ENCODE measurements at places on chromosomes 4 and X.

- DNase-seq, result no peak
Measured at GRCh38 chrX:153511784-153512500, 5.5 kb upstream of the ATP2B3 start.

DNA sequence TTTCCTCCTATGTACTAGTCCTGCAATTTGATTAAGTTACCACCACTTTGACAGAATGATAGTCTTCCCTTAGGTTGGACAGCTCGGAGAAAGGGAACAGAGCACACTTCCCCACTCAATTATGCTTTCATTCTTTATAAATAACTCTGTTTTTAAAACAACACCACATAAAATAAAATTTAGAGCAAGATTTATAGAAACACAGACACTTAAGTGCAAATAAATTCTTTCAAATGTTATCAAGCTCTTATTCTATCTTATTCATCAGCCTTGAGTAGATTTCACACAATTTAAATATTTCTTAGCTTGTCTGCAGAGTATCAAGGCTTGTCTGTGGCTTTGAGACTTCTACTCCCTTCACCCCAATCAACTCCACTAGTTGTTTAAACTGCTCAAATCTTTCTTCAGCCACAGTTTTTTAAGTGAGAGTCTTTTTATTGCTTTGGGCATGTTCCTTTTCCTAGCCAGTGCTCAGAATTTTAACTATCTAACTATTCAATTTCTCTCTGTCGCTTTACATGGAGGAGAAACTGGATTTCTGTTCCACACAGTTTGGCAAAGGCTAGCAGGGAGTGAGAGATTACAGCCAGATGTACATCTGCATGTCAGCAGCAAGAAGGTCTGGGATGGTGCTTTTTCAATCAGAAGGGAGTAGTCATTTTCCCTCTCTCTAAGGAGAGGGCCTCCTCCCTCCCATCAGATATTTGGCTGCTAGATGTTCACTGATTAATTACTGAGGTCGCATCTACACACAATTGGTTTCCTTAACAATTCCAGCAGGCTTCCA, 53.1 kb upstream of the PLAC1 start:
- no peak for DNase-seq

DNA sequence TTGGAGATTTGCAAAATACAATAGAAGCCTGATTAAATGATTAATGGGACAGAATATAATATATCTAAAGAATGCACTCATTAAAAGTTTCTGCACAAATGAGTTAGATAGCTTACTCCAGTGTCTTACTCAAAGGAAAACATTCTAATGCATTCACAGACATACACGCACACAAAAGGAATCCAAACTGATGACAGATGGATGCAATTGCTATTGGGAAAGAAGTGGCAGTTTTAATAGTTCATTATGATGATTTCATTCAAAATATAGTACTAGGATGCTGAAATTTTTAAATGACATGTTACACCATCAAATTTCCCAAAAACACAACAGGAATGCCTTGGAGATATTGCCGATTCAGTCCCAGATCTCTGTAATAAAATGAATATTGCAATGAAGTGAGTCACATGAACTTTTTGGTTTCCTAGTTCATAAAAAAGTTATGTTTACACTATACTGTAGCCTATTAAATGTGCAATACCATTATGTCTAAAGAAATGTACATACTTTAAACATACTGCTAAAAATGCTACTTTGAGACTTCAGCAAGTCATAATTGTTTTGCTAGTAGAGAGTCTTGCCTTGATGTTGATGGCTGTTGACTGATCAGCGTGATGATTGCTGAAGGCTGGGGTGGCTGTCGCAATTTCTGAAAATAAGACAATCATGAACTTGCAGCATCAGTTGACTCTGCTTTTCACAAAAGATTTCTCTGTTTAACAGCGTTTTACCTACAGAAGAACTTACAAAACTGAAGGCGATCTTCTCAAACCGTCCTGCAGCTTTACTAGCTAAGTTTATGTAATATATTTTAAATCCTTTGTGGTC, 45.6 kb downstream of the BBS12 start:
- DNase-seq, result no peak

- peak; percentile 70 for DNase-seq
Measured at GRCh38 chrX:39149761-39150160, 348.5 kb downstream of the MID1IP1 start.

- DNase-seq, result no peak
Measured at GRCh38 chr4:184959786-184960185, 58.5 kb upstream of the HELT start.

DNA sequence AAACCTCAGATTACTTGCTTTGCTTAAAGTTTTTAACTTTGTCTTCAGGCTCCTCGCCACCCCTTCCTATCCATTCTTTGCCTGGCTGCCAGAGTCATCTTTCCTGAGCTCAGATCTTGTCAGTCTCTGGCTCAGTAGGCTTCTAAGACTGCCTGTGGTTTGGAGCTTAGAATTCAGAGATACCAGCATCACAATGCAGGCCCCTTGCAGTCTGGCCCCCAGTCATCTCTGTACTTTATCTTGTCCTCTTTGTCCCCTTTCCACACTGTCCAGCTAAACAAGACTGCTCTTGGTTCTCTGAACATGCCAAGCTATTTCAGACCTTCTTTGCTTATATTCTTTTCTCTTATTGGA, 3.0 kb downstream of the KIAA0232 start:
- peak; percentile 63 for DNase-seq

GRCh38 chr4:81166458-81167160, 48.4 kb downstream of the PRKG2 start:
- no peak for DNase-seq

GRCh38 chr4:181909368-181909767, 333.8 kb upstream of the TENM3 start:
- no peak for DNase-seq

GRCh38 chr4:190020790-190021717, 6.0 kb downstream of the FRG2 start:
- DNase-seq, result peak; percentile 83

- no peak for DNase-seq
Measured at GRCh38 chr4:2820216-2820982, 23.2 kb upstream of the ADD1 start.

GRCh38 chr4:152686452-152687013, 6.7 kb upstream of the TMEM154 start:
- no peak for DNase-seq

GRCh38 chr4:123107444-123108252, 185.3 kb upstream of the NUDT6 start:
- no peak for DNase-seq

- DNase-seq, result no peak
Measured at GRCh38 chrX:703866-704265, 73.3 kb downstream of the SHOX start.

GRCh38 chr4:23337292-23337691, 552.6 kb downstream of the PPARGC1A start:
- DNase-seq, result peak; percentile 22

DNA sequence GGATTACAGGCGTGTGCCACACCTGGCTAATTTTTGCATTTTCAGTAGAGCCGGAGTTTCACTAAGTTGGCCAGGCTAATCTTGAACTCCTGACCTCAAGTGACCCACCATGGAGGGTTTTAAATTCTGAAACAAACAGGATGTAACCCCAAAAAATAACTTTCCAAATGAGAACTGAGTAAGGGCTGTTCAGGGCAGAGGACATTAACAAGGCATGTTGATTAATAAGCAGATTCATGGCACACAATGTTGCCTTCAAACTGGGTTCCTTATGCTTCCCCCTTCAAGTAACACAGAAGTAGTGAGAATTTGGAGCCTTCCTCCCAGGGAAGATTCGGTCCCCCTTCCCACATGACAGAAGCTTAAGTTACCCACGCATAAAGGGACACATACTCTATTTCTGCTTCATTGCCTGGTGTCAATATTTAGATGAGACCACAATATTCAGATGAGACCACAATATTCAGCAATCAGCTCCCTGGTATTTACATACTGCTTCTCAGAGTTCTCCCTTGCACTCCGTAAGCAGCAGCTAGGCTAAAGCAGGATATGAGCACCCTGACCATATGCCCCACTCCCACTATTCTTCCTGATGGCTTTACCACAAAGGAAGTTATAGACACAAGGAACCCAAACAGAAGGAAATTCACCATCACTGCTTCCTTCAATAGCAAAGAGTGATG, 21.4 kb downstream of the GRSF1 start:
- DNase-seq, result no peak

DNA sequence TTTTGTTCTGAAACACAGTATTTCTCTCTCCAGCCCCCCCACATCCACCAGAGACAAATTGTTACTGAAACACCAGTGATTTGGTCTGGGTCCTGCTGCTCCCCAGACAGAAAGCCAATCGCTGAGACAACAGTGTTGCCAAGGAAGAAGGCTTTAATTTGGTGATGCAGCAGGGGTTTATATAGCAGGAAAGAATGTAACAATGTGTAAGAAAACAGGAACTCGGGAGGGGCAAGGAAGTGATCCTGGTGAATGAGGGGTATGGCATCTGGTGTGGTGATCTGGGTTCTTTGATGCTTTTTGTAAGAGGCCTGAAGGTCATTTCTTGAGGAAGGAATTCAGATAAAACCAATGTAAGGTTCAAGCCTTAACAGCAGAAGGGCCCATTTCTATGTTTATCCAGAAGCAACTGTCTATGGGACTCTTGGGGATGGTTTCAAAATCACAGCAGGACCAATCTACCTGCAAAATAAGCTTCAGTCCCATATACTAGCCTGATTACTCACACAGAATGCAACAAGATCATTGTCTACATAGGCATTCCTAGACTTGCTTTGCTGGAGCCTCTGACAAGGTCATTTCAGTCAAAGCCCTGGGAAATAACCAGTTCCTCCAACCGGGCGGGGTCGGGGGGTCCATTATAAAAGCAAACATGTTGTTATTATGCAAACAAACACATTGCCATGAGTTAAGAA, 445.2 kb upstream of the ZFP42 start:
- no peak for DNase-seq

GRCh38 chr4:147985376-147985775, 253.5 kb downstream of the ARHGAP10 start:
- DNase-seq, result no peak

DNA sequence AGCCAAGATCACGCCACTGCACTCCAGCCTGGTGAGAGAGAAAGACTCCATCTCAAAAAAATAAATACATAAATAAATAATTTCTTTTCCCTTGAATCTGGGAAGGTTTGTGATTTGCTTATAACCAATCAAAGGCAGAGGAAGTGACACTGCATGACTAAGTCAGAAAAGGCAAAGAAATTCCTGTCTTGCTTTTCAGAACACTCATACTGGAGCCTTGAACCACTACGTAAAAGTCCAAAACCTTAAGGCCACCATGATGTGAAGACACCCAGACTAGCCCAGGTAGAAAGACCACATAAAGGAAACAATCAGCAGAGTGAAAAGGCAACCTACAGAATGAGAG, 36.6 kb downstream of the TMEM156 start:
- DNase-seq, result no peak

DNA sequence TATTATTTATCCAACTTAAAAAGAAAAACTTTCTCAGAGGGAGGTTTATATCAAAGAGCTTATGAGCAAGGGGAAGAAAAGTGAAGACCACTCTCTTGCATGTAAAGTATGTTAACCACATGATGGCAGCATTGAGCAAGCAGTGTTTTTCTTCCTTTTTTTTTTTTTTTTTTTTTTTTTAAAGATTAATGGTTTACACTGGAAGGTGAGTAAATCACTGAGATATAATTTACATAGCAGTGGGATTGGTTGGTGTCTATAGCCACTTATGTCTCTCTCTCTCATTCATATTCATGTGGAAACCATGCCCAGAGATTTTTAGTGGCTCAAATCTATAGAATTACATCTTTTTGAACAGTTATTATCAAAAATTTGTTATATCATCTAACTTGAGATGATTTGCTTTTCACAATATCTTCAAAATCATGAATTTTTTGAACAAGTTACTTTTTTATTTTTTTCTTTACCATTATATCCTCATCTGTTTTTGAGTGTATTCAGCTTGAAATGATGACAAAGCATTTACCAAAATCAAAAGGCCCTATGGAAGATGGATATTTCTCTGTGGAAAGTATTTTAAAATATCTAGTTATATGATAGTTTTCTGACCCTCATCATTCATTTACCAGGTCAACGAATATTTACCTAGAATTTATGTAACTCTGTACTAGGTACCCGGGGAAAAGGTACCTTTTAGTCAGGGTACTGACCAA, 31.6 kb downstream of the MTHFD2L start:
- peak; percentile 70 for DNase-seq

DNA sequence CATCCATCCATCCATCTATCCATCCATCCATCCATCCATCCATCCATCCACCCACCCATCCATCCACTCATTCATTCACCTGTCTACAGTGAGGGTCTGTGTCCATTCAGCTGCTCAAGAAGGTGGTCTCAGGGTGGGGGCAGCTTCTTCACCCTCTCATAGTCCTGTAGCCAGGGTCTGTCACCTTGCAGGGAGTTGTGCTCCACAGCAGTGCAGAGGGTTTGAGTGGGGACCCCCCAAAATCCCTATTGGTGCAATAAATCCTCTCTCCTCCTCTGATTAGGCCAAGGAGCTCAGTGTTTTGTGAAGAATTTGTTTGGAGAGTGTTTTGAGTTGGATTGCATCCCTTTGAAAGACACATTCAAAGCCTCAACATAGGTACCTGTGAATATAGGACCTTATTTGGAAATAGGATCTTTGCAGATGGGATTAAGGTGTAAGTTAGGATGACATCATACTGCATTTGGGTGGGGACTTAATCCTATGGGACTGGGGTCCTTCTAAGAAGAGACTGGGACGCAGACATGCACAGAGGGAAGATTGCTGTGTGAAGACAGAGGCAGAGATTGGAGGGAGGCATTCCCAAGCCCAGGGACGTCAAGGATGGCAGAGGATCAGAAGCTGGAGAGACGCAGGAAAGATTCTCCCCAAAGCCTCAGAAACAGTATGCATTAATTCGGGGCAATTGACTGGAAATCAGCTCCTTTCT, 12.0 kb downstream of the P2RY8 start:
- no peak for DNase-seq

DNA sequence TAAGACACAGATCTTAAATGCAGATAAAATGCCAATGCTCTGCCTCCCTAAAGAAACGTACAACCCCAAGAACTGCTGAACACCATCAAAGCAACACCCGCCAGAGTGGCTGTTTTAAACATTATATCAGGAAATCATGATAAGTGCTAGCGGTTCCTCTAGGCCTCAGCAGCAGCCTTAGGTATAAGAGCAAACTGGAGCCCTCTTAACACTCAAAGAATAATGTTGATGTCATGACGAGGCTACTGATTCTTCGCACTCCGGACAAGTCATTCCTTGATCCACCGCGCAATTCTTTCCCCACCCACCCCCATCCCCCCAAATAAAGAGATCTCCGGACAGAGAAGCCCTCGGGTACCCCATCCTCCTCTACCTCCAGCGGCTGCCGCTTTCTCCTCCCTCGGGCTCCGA, 507 bp downstream of the LIN54 start:
- DNase-seq, result no peak

DNA sequence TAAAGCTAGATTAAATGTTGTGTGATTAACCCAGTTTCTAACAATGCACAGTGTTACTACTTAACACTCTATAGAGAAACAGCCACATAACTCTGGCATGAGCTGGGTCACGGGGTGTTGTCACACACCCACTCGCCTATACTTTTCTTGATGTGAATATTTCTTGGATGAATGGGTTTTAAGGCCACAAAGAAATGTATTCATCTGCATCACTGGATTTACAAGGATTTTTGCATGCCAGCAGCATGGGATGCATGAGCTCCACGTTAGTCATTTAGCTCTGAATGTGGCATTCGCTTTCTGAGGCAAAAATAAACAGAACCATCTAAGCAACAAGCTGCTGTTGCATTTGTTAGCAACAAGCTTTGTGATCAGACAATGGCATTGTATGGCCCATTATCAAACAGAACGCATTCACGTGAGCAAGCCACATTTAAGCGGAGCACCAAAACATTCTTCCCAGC, 89.7 kb downstream of the LRP2BP start:
- DNase-seq, result peak; percentile 92
